Activated CD4-positive, alpha-beta T cell treated with anti-CD3 and anti-CD28 coated beads for 36 hours (primary cell): ENCODE measurements at places on chromosomes 11 and 22.

GRCh38 chr11:94175535-94175934, 46.9 kb downstream of the PANX1 start:
- no peak overlapping the region for H3K4me3 ChIP-seq
- H3K27me3 ChIP-seq, result no peaks in the 10 kb centered on the region
- no peak for DNase-seq

DNA sequence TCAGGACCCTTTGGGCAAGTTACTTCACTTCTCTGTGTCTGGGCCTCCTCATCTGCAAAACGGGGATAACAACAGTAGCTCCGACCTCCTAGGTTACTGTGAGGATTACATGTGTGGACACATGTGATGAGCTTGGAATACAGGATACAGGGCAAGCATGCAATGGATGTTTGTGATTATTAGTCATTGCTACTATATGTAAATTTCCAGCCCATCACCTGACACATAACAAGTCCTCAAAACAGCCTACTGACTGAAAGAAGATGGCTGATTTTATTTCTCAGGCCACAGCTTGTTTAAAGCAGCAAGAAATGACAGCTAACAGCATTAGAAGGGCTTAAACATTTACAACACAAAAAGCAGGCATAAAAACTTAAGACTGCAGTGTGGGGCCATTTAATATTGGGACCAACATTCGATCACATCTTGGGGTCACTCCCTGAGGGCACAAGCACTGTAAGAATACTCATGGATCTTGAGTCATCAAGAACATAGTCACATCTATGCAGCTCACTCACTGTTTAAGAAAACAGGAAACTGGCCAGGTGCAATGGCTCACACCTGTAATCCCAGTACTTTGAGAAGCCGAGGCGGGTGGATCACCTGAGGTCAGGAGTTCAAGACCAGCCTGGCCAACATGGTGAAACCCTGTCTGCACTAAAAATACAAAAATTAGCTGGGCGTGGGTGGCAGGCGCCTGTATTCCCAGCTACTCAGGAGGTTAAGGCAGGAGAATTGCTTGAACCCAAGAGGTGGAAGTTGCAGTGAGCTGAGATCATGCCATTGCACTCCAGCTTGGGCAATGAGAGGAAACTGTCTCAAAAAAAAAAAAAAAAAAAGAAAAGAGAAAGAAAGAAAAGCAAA, 49.5 kb downstream of the ABTB2 start:
- no peak overlapping the region for H3K27ac ChIP-seq
- DNase-seq, result peak; percentile 21
- H3K4me1 ChIP-seq, result peaks cover 26% of the 10 kb centered on the region
- H3K27me3 ChIP-seq, result no peaks in the 10 kb centered on the region
- H3K36me3 ChIP-seq, result no peaks in the 10 kb centered on the region

- no peak overlapping the region for H3K27ac ChIP-seq
- H3K4me1 ChIP-seq, result no peaks in the 10 kb centered on the region
- H3K36me3 ChIP-seq, result no peaks in the 10 kb centered on the region
Measured at GRCh38 chr11:42410251-42410955, 901.4 kb upstream of the API5 start.

DNA sequence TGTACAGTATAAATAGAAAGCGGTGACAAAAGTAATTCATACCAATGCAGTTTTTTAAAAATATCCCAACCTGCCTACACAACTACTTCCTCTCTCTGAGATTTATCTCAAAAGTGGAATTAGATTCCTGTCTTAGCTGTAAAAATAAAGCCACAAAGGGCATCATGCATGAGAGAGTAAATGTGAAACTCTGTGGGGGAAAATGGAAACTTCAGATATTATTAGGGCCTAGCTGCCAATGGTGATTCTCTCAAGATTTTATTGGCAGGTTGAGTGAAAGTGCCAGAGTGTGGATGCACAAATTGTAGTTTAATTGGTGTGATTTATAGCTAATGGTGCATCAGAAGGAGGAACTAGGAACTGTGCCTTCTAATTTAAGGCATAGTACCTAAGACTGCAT, 356.9 kb upstream of the CCDC90B start:
- peaks cover 10% of the 10 kb centered on the region for H3K27me3 ChIP-seq
- no peaks in the 10 kb centered on the region for H3K4me1 ChIP-seq
- H3K4me3 ChIP-seq, result no peak overlapping the region
- no peak for DNase-seq
